ENCODE measurements at places on chromosomes 2 and 18. TPM values are rescaled to one million over a fixed set of nuclear protein-coding genes. Genes with fewer than 3 reads are reported as not detected.

The REG1B gene
- not detected for polyA plus RNA-seq

The GPR35 gene
- polyA plus RNA-seq, result 1.9 TPM

- no peak for DNase-seq
Measured at GRCh38 chr2:172806996-172807395, 71.4 kb downstream of the RAPGEF4 start.

DNA sequence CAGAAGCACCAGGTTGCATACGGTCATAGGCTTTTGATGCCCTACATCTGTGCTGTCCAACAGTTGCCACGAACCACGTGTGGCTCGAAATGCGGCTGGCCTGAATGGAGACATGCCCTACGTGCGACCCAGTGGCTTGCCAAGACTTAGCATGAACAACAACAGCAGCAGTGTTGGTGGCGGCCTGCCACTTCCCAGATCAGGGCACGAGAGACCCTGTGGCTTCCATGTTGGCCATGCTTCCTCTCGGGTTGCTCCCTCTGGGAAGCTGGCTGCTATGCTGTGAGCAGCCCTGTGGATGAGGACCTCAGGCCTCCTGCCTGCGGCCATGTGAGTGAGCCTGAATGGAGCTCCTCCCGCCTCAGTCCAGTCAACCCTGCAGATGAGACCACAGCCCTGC lies 212.3 kb downstream of the HDAC4 start:
- DNase-seq, result no peak

DNA sequence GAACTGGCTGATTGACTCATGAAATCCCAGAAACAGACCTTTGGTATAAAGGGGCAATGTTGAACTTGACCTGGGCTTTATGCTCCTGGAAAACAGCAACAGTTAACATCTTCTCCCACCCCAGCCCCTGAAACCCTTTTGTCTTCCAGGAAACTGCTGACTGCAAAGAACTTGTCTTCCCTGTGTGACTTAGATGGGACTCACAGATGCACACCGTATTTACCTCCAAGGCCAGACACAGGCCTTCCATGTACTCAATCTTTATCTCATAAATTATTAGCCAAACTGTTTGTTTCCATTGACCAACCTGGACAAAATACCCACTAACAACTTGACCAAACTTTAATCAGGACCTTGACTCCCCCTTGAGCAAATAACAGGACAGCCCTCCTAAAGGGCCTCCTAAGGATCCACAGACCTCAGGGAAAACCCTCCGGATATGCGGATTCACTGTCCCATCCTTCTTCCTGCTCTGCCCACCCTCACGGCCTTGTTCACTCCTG lies 36.3 kb downstream of the PIEZO2 start:
- DNase-seq, result no peak

DNA sequence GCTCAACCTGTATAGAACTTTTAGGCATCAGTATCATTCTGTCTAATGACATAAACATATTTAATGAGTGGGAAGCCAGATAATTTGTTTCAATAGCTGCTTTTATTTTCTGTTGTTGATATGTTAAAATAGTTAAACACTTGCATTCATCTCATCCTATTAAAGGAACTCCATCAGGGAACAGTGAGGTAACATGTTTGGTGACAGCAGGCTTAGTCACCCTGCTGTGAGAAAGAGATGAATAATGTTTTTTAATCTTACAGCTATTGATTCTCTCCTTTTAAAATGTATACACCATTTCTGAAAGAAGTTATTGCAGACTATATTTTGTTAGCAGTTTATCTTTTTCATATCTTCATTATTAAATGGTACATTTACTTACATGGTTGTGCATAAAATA lies 123.3 kb upstream of the CWC22 start:
- DNase-seq, result no peak

Data from renal cortex interstitium (tissue), 15 donors.